Stimulated activated CD8-positive, alpha-beta memory T cell treated with anti-CD3 and anti-CD28 coated beads, Interleukin-4, amount 100 ng/mL, for 4 hours (primary cell): ENCODE measurements at places on chromosomes 7 and 10.

DNA sequence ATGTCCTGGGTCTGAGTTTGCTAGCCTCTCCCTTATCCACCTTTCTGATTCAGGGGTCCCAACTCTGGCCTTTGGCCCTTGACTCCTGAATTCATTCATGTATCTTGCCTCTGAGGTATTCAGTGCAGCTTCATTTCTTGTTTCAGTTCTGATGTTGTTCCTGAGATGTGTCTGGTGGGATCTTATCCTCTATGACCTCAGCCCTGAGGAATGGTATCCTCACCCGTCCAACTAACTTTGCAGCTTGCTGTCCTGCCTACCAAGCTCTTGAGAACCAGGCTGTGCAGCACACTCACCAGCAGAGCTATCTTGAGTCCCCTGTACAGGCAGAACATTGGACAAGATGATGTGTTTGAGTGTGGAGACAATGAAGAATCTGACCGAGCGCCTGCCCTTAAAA is 13.8 kb downstream of the SUFU start:
- DNase-seq, result no peak

GRCh38 chr10:86439544-86439943 is 72.9 kb upstream of the GRID1 start:
- DNase-seq, result no peak

DNA sequence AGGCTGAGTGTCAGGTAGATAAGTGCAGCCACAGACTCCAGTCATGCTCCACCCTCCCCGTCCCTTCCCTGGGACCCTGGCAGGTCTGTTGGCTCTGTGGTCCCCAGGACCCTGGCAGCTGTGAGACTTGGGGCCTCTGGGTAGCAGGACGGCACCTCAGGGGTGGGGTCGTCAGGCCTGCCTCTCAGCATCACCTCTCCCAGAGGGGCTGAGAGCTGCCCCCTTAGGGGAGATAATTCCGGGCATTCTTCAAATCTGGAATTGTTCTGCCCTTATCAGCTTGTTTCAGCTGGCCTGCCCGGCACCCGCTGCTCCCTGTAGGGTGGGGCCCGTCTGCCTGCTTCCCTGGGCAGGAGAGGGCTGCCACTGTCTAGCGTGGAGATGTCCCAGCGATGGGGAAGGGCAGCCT is 23.3 kb downstream of the PODXL start:
- no peak for DNase-seq

GRCh38 chr10:77613476-77614130 is 24.0 kb downstream of the KCNMA1 start:
- DNase-seq, result no peak

- DNase-seq, result no peak
Measured at GRCh38 chr7:42805601-42806000, 106.3 kb downstream of the C7orf25 start.

GRCh38 chr7:7236041-7236440 is 53.7 kb downstream of the C1GALT1 start:
- no peak for DNase-seq
